ENCODE measurements at places on chromosomes 5 and 9.

DNA sequence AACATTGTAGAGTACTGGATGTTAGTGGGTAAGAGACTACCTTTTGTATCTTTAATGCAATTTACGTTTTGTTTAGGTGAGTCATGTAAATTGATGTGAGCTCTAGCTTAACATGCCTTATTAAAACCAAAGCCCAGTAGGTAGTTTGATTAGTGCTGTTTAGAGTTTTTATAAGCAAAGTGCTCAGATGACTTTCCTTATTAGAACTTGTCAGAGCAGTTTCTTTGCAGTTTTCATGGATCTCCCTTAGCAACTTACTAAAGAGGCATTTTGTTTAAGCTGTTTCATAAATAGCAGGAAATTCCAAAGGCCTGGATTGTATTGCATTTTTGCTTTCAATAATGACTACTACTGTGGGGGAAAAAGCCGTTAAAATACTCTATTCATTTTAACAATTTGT lies 14.5 kb downstream of the ZSWIM6 start:
- no peak for DNase-seq

GRCh38 chr9:92971121-92971520 lies 23.8 kb downstream of the FGD3 start:
- DNase-seq, result no peak

DNA sequence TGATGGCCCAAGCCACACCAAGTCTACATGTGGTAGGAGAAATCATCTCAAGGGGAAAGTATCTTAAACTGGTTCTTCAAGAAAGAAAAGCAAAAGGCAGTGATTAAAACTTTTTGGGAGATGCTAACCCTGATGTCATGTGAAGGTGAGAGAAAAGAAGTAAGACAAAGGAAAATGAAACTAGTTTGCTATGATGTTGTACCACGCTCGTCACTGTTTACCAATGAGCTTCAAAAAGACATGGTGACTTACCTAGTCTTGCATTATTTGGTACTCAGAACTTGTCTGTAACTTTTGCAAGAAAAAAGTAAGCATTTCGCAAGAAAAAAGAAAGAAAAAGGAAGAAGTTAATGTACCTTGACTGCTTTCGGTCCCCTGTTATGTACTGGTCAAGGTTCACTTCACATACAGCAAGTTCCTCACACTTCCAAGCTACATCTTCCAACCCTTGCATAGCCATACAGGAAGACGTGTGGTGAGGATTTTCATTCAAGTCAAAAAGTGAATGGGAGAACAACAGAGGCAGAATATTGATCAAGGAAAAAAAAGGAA lies 739.3 kb downstream of the NR2F1-AS1 start:
- DNase-seq, result no peak

- no peak for DNase-seq
These were observed 10.5 kb downstream of the EXD3 start for GRCh38 chr9:137412431-137412830.

Data from stimulated activated CD8-positive, alpha-beta memory T cell treated with anti-CD3 and anti-CD28 coated beads, Interleukin-2, amount 100 ng/mL, for 1 hour (primary cell).